ENCODE measurements at places on chromosomes 12 and 14. TPM values are rescaled to one million over a fixed set of nuclear protein-coding genes. Genes with fewer than 3 reads are reported as not detected.

SLC5A8 gene
- total RNA-seq, result not detected

C12orf50 gene
- not detected for total RNA-seq

COX8C gene
- not detected for total RNA-seq

PLCZ1 gene
- total RNA-seq, result not detected

ATXN3 gene
- 95.9 TPM for total RNA-seq

TECPR2 gene
- 41.3 TPM for total RNA-seq

SLC25A47 gene
- not detected for total RNA-seq

OAS1 gene
- total RNA-seq, result 9.4 TPM

LPAR5 gene
- 4.8 TPM for total RNA-seq

GRCh38 chr14:74601982-74602381 is 10.1 kb downstream of the LTBP2 start:
- H3K27me3 ChIP-seq, result no peaks in the 10 kb centered on the region
- DNase-seq, result no peak
- peaks cover 42% of the 10 kb centered on the region for H3K4me1 ChIP-seq

- H3K27ac ChIP-seq, result no peak overlapping the region
- H3K4me1 ChIP-seq, result no peaks in the 10 kb centered on the region
- H3K4me3 ChIP-seq, result no peak overlapping the region
- no peaks in the 10 kb centered on the region for H3K36me3 ChIP-seq
- DNase-seq, result no peak
Observed at GRCh38 chr12:66548338-66549049, 130.4 kb downstream of the GRIP1 start.

DNA sequence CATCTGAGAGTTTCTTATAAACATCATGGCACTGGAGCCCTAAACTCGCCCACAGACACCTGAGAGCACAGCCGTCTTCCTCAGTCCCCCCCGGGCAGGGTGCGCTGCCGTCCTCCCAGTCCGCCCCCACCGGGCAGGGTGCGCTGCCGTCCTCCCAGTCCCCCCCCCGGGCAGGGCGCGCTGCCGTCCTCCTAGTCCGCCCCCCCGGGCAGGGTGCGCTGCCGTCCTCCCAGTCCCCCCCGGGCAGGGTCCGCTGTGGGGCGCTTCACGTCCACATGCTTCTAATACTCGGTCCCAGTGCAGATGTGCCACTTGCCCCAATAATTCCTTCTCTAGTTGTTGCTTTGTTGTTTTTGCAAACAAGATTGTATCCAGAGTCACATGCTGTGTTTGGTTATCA is 6.9 kb upstream of the ADSS1 start:
- no peak overlapping the region for H3K27ac ChIP-seq
- no peaks in the 10 kb centered on the region for H3K27me3 ChIP-seq
- H3K4me1 ChIP-seq, result peaks cover 8% of the 10 kb centered on the region
- no peak overlapping the region for H3K4me3 ChIP-seq
- no peak for DNase-seq

- peaks cover 11% of the 10 kb centered on the region for H3K4me1 ChIP-seq
- no peaks in the 10 kb centered on the region for H3K27me3 ChIP-seq
- no peaks in the 10 kb centered on the region for H3K36me3 ChIP-seq
- DNase-seq, result no peak
- H3K27ac ChIP-seq, result no peak overlapping the region
Observed at GRCh38 chr12:67594888-67595287, 53.7 kb upstream of the DYRK2 start.

DNA sequence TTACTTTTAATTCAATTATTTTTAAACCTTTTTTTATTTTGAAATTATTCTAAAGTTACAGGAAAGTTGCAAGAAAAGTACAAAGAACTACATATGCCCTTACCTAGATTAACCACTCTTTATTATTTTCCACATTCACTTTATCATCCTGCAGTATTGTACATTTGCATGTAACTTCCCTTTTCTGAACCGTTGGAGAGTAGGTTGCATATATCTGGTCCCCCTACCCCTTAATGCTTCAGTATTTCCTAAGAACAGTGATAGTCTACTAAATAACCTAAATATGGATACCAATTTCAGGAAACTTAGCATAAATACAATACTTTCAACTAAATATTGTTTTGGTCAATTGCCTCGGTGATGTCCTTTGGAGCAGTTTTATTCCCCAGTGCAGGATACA is 15.0 kb downstream of the G2E3 start:
- H3K27ac ChIP-seq, result no peak overlapping the region
- H3K4me3 ChIP-seq, result no peak overlapping the region
- peaks cover 13% of the 10 kb centered on the region for H3K4me1 ChIP-seq
- no peaks in the 10 kb centered on the region for H3K27me3 ChIP-seq

- H3K4me3 ChIP-seq, result no peak overlapping the region
- no peak for DNase-seq
- no peaks in the 10 kb centered on the region for H3K4me1 ChIP-seq
- H3K27ac ChIP-seq, result no peak overlapping the region
Observed at GRCh38 chr12:117126335-117126734, 27.1 kb upstream of the TESC start.

DNA sequence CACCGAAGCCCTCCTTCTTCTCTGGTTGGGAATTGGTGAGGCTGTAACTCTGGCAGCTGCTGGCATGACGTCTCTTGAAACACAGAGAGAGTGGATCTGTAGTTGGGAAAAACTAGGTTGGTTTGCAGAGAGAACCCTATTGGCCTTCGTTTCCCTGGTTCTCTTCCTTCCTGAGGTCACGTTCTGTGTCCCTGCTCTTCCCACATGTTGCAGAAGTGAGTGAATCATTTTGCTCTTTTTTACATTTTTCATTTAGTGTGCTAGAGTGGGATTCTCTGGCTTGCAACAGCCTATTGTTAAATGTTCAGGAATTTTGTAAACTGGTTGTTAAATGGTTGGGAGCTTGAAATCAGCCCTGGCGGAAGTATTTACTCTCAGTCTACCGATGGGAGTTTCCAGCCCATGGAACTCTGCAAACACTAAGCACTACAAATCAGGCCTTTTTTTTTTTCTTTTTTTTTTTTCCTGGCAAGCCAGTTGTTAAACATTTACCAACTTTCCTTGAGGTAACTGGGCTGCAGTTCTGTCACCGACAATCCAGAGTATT is 26.8 kb upstream of the CKAP4 start:
- H3K27ac ChIP-seq, result no peak overlapping the region
- no peak overlapping the region for H3K4me3 ChIP-seq
- no peaks in the 10 kb centered on the region for H3K4me1 ChIP-seq

- no peak overlapping the region for H3K4me3 ChIP-seq
- H3K4me1 ChIP-seq, result no peaks in the 10 kb centered on the region
- no peak overlapping the region for H3K27ac ChIP-seq
- no peaks in the 10 kb centered on the region for H3K27me3 ChIP-seq
Observed at GRCh38 chr12:70619471-70620152, 17.6 kb downstream of the PTPRB start.

GRCh38 chr12:94779485-94779884 is 129.1 kb upstream of the TMCC3 start:
- H3K36me3 ChIP-seq, result no peaks in the 10 kb centered on the region
- DNase-seq, result no peak
- H3K27ac ChIP-seq, result no peak overlapping the region

- H3K4me1 ChIP-seq, result peaks cover 22% of the 10 kb centered on the region
- H3K4me3 ChIP-seq, result no peak overlapping the region
- H3K27me3 ChIP-seq, result no peaks in the 10 kb centered on the region
- H3K27ac ChIP-seq, result no peak overlapping the region
- no peaks in the 10 kb centered on the region for H3K36me3 ChIP-seq
- DNase-seq, result no peak
Observed at GRCh38 chr12:104677441-104678089, 220.8 kb downstream of the CHST11 start.

GRCh38 chr12:4303750-4304149 is 17.3 kb upstream of the TIGAR start:
- H3K36me3 ChIP-seq, result peaks cover 41% of the 10 kb centered on the region
- no peak overlapping the region for H3K27ac ChIP-seq
- DNase-seq, result no peak

DNA sequence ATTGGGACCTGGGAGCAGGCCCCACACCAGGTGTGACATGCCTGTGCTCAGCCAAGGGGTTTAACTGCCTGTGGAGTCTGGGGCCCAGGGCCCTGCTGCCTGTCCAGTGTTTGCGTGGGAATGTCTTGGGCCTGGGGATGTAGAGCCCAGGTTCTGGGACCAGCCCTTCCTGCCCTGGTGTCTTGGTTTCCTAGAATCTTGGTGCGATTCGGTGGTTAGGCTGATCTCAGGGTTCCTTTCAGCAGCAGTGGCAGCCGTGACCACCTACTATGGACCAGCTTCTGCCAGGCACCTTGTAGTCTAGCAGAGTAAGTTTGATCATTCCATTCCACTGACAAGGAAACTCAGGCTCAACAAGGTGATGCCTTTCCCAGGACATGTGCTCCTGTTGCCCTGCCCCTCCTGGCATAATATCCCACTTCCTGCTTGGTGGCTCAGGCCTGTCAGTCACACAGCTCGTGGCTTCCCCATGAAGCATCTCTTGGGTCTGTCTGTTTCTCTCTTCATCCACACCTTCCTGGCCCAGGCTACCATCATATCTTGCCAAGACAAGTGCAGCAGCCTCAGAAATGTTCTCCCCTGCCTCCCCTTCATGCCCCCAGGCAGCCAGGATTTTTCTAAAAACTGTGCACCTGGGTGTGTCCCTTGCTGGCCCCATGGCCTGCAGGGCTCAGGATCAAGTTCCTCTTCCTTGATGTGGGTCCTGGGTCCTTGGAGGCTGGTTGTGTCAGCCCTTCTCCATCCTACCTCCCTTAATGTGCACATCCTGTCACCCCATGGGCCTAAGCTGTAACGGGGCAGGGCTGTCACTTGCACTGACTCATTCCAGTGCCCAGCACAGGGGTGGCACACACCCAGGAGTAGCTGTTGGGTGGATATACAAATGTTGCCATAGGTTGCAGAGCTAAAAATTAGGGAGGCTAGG is 101.6 kb downstream of the SLC25A47 start:
- DNase-seq, result no peak
- H3K4me1 ChIP-seq, result no peaks in the 10 kb centered on the region
- H3K4me3 ChIP-seq, result no peak overlapping the region
- H3K36me3 ChIP-seq, result peaks cover 3% of the 10 kb centered on the region

DNA sequence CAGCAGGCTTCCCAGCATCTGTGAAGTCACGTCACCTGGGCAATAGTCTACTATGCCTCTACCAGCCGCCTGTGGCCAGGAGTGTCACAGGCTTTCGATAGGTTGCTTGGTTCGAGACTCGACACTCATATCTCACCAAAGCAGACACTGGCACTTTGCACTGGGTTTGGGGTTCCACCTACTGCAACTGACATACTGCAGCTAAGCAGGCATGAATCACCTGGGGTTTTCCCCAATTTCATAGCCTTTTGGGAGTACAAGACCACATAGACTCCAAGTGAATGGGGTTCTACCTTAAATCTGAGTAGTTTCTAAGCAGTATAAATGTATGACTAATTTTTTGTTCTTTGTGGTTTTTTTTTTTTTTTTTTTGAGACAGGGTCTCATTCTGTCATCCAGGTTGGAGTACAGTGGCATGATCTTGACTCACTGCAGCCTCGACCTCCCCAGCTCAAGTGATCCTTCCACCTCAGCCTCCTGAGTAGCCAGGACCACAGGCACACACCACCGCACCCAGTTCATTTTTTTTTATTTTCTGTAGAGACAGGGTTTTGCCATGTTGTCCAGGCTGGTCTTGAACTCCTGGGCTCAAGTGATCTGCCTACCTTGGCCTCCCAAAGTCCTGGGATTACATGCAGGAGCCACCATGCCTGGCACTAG is 32.1 kb downstream of the DMAC2L start:
- no peak overlapping the region for H3K4me3 ChIP-seq
- no peaks in the 10 kb centered on the region for H3K27me3 ChIP-seq

- no peaks in the 10 kb centered on the region for H3K27me3 ChIP-seq
- H3K36me3 ChIP-seq, result no peaks in the 10 kb centered on the region
- no peak overlapping the region for H3K27ac ChIP-seq
- no peak for DNase-seq
Observed at GRCh38 chr12:130498589-130499385, 161.1 kb downstream of the PIWIL1 start.

GRCh38 chr14:61547186-61548069 is 147.9 kb upstream of the HIF1A start:
- H3K4me1 ChIP-seq, result peaks cover 30% of the 10 kb centered on the region
- H3K27ac ChIP-seq, result peak overlapping the region; percentile 13
- H3K4me3 ChIP-seq, result no peak overlapping the region
- H3K27me3 ChIP-seq, result no peaks in the 10 kb centered on the region

DNA sequence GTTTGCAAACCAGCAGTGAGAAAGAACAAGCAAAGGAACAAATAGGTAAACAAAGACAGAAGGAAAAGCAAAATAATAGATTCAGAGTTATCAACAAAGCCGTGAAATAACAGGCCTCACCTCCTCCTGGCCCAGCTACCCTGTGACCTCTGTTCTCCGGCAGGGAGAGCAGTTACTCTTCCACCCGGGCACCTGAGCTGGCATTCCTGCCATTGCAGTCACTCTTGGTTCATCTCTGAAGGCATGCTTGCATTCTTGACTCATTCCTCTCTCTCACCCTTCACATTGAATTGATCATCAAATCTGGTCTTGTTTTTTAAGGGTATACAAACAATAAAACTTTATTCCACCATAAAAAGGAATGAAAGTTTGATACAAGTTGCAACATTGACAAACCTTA is 95.1 kb downstream of the TTC8 start:
- H3K27ac ChIP-seq, result no peak overlapping the region
- H3K4me3 ChIP-seq, result no peak overlapping the region
- no peaks in the 10 kb centered on the region for H3K27me3 ChIP-seq

DNA sequence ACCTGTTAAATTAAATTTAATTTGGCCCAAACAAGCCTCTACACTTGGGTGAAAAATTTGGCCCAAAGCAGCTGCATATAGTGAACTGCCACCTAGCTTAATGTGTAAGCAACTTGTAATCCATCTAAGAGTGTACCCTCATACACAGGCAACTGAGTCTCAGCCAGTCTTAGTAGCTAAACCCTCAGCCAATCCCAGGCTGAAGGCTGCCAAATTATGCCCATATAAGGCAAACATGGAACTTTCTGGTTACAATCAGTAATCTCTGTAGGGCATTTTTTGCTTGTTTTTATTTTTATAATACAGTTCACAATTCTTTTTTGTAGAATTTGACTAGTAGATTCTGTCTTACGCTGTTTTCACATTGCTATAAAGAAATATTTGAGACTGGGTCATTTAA is 958.7 kb downstream of the FSCB start:
- H3K4me1 ChIP-seq, result no peaks in the 10 kb centered on the region
- H3K27me3 ChIP-seq, result no peaks in the 10 kb centered on the region
- DNase-seq, result no peak
- no peak overlapping the region for H3K27ac ChIP-seq
- no peak overlapping the region for H3K4me3 ChIP-seq

DNA sequence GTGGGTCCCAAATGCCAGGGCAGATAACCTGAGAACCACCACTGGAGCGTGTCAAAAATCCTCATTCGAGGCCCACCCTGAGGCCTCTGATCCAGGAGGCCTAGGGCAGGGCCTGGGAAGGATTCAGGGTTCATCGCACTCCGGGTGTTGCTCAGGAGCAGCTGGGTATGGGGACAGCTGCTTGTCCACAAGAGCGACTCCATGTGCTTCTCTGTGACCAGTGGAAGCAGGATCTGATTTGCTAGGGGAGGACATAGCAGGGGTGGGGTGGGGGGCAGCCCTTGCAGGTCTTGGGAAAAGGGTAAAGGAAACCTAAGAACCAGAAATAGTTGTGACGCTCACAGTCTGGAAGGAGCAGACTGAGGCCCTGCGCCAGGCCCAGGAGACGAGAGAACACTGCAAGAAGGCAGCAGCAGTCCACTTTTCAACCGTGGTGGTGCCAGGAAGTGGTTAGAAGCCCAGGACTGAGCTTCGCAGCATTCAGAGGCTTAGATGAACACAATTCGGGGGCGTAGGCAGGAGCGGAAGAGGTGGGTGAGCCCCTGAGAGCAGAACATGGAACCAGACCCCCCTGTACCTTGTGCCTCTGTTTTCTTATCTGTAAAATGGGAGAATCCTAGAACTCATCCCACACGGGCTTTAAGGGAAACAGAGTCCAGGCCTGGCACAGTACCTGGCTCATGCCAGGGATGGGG is 33.7 kb downstream of the ITPK1 start:
- H3K4me3 ChIP-seq, result no peak overlapping the region
- peaks cover 19% of the 10 kb centered on the region for H3K4me1 ChIP-seq
- H3K27ac ChIP-seq, result peak overlapping the region; percentile 43
- no peaks in the 10 kb centered on the region for H3K27me3 ChIP-seq
- no peaks in the 10 kb centered on the region for H3K36me3 ChIP-seq
- no peak for DNase-seq

Measured in thoracic aorta (tissue), 2 donors.